ENCODE measurements at places on chromosomes 1 and 21.

DNA sequence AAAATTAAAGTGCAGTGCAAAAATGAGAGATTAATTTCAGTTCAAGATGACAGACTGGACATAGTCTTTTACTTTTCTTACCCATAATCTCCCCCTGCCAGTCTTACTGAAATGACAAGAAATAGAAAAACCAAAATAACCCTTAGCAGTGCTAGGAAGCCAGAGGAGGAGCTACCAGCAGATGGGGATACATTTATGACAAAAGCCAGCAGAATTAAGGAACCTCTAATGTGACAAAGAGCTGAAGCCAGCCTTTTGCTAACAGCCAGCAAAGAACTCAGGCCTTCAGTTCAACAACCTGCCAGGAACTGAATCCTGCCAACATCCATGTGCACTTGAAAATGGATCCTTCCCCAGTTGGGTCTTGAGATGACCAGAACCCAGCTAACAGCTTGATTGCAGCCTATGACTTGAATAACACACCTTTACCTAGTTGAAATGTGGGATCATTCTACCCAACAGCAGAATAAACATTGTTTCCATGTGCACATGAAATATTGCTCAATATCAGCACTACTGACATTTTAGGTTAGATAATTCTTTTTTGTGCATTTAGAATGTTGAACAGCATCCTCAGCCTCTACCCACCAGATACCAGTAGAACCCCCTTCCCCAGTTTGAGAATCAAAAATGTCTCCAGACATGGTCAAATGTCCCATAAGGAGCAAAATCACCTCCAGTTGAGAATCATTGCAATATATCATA lies 7.9 kb upstream of the TRAF5 start:
- no peak for DNase-seq

DNA sequence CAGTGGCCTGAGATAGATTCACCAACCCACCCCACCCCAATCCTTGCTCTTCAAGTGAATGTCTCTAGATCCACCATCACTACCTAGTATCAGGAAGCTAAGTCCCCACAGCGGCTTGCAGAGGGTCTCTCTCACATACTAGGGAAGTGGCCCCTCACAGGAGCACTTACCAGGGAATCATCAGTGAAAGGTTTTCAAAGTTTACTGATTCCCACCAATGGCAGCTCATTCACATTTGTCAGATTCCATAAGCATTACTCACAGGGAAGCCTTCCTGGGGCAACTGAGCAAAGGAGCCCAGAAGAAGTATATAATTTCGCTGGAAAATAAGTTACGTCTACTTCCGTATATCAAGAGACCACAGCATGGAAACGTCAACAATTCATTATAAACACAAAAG lies 120.8 kb downstream of the GREM2 start:
- DNase-seq: no peak

DNA sequence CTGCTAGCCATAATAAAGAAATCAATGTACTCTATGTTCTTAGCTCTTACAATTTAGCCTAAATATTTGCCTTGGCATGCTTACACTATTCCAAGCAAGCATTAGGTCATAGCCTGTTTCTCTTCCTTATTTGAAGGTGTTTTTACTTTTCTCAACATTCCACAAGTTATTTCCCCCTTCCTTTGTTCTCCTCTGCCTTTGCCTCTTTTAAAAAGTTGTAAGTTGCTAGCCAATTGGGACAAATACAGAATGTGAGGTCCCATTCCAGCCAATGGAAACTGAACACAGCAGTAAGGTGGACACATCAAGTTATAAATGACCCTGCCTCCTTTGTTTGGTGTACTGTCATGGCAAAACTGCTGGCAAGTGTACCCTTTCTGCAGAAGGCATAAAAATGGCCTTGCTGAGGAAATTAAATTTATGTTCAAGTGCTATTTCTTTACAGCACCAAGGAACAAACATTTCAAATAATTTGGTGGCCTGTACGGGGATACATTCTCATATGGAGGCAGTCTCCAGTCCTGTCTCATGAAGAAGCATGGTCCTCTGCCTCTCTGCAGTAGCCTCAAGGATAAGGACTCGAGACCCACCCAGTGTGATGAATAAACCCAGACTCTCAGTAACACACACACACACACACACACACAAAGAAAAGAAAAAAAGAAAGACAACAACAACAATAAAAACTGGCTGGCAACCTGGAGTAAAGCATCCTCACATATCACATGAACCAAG lies 28.8 kb upstream of the FMO1 start:
- no peak for DNase-seq

DNA sequence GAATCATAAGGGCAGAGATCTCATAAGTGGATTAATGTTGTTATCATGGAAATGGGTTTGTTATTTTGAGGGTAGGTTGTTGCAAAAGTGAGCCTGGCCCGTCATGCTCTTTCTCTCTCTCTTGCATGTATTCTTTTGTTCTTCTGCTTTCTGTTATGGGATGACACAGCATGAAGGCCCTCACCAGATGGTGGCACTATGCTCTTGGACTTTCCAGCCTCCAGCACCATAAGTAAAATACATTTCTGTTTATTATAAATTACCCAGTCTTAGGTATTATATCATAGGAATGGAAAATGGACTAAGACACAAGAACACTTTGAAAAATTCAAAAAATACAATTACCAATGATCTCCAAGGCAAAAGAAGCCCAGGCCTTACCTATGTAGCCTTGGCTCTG lies 676.1 kb downstream of the PTPRU start:
- DNase-seq: no peak

- DNase-seq: no peak
Measured at GRCh38 chr21:40689217-40689616, 157.7 kb downstream of the DSCAM start.

- DNase-seq: no peak
Measured at GRCh38 chr1:9910076-9910422, at the start of gene CTNNBIP1. Gene CTNNBIP1 (minus strand): TSS chr1:9910269. CDS start chr1:9872064, 38,205 bp downstream.

DNA sequence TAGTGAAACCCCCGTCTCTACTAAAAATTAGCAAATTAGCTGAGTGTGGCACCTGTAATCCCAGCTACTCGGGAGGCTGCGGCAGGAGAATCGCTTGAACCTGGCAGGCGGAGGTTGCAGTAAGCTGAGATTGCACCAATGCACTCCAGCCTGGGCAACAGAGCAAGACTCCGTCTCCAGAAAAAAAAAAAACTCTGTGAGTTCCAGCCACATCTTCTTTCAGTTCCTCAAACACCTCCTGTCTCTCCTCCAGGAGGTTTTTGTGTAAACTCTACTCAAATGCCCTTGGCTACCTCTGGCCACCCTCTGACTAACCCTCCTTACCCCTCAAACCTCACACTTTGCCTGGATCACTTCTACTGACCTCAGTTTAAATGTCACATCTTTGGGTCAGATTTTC lies 38.1 kb downstream of the RCSD1 start:
- DNase-seq: no peak

GRCh38 chr1:30313584-30313983 lies 409.8 kb downstream of the MATN1 start:
- DNase-seq: no peak

DNA sequence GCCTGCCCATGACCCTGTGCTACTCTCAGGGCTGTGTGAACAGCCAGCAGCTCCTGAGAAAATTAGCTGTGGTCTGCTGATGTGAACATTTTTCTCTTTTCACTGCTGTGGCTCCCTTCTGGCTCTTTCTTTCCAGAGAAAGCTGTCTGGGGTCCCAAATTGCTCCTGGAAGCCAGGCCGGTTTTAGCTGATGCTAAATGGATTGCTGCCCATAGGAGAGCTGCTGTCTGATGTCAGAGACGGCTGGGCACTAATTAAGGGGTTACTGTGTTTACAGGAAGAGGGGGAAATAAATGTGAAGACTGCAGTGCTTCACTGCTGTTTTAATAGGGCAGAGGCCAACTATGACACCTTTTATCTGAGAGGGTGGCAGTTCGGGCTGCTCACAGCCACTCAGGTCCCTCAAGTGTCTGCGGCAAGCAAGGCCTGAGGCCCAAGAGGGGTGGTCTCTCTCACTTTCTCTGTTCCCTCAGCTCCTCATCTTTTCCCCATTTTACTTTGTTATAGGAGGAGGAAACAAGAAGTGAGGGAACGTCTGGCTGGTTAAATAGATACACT lies 106.0 kb upstream of the GNG12 start:
- DNase-seq: peak; percentile 26

DNA sequence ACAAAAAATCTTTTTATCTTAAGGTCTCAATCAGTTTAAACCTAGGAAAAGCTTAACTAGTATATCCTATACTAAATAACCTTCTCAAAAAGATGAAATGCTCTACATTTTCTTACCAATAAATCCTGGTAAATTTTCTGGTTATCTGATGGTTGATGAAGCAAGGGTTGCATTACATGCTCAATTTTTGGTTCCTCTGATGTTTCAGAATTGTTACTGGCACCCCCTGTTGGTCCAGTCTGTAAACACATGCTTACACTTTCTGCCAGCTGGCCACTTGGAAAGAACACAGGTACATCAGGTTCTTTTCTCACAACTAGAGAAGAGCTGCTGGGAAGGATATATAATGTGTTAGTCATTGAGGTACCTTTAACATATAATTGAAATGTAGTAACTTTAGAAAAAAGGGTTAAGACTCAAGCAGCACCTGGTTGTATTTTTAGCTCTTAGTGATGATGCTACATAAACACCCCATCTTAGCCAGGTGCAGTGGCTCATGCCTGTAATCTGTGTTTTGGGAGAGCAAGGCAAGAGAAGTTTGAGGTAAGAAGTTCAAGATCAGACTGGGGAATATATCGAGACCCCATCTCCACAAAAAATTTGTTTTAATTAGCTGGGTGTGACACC lies 30.9 kb upstream of the TAL1 start:
- peak; percentile 54 for DNase-seq

GRCh38 chr1:165494949-165495857 lies 48.6 kb upstream of the LRRC52 start:
- no peak for DNase-seq

DNA sequence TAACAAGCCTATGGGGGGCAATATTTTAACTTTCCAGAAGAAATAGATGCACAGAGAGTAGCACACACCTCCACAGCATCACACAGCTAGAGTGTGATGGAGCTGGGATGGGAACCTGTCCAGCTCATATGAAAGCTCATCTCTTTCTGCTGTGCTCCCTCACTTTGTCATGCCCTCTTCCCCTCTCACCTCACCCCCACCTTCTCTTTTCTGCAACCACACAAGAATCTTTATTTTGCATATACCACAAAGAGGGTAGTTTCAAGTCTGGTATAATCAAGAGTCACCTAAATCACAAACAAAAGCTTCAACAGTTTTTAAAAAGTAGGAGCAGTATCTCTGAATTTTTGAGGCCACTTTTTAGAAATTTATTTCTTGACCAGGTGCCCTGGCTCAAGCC lies 22.6 kb downstream of the FOXD2 start:
- no peak for DNase-seq

GRCh38 chr1:11731691-11732283 lies 4.1 kb upstream of the AGTRAP start:
- peak; percentile 69 for DNase-seq

GRCh38 chr1:7373876-7374562 lies 397.1 kb upstream of the VAMP3 start:
- DNase-seq: no peak

DNA sequence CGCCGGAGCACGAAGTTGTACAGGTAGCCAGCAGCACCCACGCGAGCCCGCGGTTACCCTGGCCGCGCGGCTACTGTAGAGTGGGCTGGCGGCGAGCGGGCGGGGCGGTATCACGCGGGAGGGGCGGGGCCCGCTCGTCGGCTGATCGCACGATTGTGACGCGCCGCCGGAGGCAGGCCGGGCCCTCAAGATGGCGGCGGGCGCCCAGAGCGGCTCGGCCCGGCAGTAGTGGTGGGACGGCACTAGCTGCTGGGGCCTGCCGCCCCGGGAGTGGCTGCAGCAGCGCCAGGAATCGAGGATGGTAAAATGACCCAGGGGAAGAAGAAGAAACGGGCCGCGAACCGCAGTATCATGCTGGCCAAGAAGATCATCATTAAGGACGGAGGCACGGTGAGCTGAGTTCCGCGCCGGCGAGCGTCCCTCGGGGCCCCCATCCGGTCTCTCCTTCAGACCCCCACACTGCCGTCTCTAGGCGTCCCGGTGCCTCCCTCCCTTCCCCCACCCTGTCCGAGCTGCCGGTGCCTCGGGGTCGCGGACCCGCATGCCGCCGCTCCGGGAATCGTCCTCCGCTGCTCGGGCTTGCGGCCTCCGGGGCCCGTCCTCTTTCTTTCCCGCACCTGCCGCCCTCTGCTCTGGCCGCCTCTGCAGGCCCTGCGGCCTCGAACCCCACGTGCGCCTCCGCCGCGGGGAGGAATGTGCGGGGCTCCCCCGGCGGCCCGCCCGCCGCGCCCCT lies 68.3 kb downstream of the SLC35A3 start:
- DNase-seq: peak; percentile 85

DNA sequence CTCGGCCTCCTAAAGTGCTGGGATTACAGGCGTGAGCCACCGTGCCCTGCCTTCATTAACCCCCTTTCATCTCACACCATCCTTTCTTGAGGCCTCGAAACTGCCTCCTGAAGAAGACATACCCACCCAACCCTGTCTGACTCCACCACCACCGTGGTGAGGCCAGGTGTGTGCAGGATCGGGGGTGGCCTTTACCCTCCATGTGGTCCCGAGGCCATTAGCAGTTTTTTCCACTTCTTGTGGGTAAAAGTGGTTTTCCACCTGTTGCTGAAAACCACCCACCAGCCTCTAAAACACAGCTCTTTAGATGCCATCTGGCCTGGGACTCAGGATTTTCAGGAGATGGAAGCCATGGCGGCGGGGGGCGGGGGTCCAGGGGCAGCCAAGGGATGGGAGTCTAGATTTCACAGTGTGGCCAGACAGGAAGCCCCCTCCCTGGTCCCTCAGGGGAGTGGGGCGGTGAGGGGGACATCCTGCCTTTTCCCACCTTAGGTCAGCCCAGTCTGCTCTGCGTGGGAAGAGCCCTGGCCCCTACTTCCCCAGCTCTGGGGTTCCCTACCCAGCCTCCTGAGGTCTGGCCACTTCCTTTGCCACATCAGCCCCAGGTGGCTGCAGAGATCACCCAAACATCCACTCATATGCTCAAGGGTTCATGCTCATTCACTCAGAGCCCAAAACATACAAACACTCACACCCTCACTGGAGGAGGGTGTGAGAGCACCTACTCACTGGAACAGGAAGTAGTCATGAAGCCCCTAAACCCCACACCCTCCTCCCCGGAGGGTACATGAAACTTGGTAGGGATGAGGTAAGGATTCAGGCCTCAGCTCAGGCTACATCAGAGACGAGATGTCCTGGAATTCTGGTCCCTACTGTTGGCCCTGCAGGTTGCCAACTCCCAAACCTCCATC lies 2.3 kb downstream of the FGR start:
- DNase-seq: no peak

- no peak for DNase-seq
Measured at GRCh38 chr1:156468693-156469345, 31.8 kb downstream of the MEF2D start.

DNA sequence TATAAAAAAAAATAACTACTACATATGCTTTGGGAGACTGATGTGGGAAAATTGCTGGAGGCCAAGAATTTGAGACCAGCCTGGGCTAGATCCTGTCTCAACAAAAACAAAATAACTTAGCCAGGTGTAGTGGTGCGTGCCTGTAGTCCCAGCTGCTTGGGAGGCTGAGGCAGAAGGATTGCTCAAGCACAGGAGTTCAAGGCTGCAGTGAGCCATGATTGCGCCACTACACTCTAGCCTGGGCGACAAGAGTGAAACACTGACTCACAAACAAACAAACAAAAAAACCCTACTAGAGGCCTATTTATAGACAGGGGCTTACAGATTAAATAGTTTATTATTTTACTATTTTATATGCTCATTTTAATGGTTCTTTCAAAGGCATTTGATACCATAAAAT lies 80.0 kb downstream of the LHX4 start:
- no peak for DNase-seq

- DNase-seq: no peak
Measured at GRCh38 chr21:32337206-32337605, 38.6 kb downstream of the MRAP start.
